ENCODE measurements at places on chromosomes 13 and 19.

- no peak for DNase-seq
Measured at GRCh38 chr13:23915308-23915707, 18.0 kb upstream of the C1QTNF9B start.

DNA sequence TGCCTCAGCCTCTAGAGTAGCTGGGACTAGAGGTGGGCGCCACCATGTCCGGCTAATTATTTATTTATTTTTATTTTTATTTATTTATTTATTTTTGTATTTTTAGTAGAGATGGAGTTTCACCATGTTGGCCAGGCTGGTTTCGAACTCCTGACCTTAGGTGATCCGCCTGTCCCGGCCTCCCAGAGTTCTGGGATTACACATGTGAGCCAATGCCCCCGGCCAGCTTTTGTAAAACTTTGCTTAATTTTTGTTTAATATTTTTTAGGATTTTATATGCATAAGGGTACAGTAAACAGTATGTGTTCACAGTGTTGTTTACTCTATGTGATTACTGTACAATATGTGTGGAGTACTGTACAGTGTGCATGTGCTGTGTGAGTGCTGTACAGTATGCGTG is 98.7 kb downstream of the ZMYM2 start:
- DNase-seq = no peak

DNA sequence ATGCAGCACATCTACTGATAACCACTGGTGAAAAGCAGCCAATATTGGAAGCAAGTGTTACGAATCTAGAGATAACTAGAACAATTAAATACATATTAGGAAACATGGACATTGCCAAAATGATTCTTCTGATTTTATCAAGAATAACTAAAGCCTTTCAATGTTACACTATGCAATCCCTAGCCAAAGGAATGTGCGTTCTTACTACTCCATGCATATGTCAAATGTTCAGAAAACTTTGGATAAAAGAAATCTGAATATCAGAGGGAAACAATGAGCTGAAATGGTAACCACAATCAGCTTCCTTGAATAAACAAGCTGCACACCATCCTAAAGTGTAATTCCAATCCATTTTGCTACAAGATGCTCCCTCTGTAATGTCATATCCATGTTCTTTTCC is 951 bp upstream of the POSTN start:
- DNase-seq = no peak

GRCh38 chr19:32333227-32333626 is 12.2 kb upstream of the ZNF507 start:
- no peak for DNase-seq

- no peak for DNase-seq
Measured at GRCh38 chr13:47858042-47859025, 142.7 kb downstream of the SUCLA2 start.

GRCh38 chr19:18020212-18021085 is 12.5 kb downstream of the ARRDC2 start:
- no peak for DNase-seq

DNA sequence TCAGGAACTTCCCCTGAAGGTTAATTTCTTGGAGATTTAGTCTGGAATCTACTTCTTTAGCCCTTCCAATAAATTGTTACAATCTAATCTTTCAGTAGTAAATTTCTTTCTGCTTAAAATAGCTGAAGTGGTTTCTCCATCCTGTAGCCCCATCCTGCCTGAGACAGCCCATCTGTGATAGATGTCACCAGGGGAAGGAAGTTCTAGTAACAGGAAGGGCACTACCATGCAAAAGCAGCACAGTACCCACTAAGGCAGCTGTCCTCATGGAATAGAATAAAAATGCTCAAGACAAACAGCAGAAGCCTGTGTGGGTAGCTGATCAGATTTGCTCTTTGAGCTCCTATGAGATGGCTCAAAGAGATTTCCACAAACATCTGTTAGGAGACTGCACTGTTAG is 1036.5 kb downstream of the SLITRK5 start:
- DNase-seq = no peak

- no peak for DNase-seq
Measured at GRCh38 chr19:55492362-55492944, 4.2 kb downstream of the SSC5D start.

GRCh38 chr19:36266375-36266961 is 51.6 kb downstream of the ZNF146 start:
- DNase-seq = no peak

DNA sequence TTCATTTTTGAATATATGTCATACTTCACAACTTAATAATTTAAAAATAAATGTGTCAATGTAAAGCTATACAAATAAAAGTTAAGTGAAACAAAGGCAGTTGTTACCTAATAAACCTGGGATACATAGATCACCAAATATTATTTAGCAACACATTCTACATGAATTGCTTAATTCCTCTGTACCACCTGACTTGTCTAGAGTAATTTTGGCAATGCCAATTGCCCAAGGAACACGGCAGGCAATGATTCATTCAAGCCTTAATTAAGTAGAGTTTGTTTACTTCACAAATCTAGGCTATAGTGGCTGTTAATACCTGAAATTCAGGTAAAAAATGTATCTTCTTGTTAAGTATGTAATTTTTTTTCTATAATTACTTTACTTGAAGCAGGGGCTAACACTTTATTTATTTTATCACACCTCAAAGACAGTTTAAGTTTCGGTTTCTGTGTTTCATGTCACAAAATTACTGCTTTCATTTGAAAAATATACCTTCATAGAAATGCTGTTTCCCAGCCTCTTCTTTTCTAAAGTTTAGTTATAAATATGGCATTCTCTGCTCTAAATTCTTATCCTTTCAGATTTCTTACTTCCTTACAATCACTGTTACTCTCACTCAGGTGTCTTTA is 705.7 kb downstream of the SLITRK5 start:
- no peak for DNase-seq

DNA sequence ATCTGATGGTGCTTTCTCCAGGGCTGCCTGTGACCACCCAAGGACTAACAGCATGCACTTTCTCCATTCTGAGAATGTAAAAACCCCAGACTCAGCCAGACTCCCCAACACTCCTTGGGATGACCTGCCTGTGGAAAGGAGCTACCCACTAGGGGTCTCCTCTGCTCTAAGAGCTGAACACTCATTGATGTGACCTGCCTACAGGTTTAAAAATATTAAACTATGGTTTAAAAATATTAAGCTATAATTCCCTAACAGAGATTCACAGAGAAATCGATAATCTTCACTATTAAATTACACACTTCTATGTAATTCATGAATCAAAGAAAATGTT is 696.2 kb upstream of the SLITRK5 start:
- DNase-seq = no peak

GRCh38 chr13:20192158-20192835 is 441 bp downstream of the GJB2 start:
- no peak for DNase-seq

- no peak for DNase-seq
Measured at GRCh38 chr19:6064336-6065073, 45.8 kb downstream of the RFX2 start.

GRCh38 chr19:52935434-52935833 is 12.2 kb upstream of the ZNF888 start:
- no peak for DNase-seq

- no peak for DNase-seq
Measured at GRCh38 chr19:57437931-57438330, 2.8 kb downstream of the ZNF749 start.

DNA sequence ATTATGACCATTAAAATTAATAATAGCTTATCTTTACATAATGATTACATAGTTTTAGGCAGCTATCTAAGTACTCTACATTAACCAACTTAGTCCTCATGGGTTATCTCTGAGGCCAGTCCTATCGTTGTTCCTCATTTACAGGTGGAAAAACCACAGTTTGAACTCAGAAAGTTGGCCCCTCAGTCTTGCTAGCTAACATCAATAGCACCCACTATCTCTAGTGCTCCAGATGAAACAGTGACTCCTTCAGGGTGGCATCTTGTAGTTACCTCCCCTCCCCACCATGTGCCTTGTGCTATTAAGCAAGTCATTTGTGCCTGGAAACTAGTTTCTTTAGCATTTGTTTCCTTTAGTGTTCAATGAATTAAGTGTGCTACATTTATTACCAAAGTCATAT is 1086.7 kb downstream of the EFNB2 start:
- DNase-seq = no peak

GRCh38 chr19:38634757-38635482 is 12.5 kb upstream of the ACTN4 start:
- DNase-seq = peak; percentile 37

DNA sequence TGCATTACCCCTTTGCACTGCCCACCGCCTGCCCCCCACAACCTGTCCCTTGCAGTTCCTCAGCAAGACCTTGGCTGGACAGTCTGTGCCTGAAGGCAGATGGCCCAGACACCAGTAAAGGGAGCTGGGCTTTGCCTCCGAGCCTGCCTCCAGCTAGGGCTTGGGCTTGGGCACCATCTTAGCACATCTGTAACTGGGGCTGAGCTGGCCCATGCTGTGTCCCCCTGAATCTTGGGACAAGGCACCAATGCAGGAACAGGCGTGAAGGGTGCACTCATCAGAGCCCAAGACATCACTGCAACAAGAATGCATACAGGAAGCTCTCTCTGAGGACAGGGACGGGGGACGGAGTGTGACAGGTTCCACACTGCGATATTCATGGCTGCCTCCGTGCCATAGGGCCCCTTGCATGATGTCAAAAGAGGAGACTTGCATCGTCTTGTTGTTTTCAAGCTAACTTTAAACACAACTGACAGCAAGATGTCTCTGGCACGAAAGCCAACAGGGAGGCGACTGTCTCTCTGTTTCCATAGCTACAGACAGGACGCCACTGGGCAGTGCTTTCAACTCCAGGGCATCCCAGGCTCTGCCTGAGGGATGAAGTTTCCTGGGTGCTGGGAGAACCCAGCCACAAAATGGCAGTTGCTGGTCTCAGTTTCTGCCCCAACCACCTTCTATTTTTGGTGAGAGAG is 8.7 kb upstream of the CHST8 start:
- no peak for DNase-seq

- no peak for DNase-seq
Measured at GRCh38 chr19:40213251-40213829, 4.8 kb downstream of the TTC9B start.

DNA sequence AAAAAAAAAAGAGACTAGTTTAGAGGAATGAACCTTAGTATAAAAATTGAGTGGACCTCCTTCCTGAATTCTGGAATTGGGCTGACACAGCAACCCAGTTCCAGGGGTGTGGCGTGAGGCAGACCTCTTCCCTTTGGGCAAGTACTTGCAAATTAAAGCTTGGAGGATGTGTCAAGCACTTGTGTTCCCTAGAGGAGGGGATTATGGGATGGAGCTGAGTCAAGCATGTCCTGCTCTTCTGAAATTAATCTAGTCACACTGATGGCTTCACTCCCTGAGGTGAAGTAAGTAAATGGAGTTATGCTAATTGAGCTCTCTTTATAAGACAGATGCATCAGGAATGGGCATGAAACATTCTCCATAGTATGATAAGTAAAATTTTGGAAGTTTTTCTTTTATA is 107.7 kb upstream of the HTR2A start:
- no peak for DNase-seq

- DNase-seq = no peak
Measured at GRCh38 chr19:44113784-44114390, 688 bp downstream of the ZNF225 start.

- no peak for DNase-seq
Measured at GRCh38 chr19:1606138-1606651, 933 bp upstream of the UQCR11 start.

DNA sequence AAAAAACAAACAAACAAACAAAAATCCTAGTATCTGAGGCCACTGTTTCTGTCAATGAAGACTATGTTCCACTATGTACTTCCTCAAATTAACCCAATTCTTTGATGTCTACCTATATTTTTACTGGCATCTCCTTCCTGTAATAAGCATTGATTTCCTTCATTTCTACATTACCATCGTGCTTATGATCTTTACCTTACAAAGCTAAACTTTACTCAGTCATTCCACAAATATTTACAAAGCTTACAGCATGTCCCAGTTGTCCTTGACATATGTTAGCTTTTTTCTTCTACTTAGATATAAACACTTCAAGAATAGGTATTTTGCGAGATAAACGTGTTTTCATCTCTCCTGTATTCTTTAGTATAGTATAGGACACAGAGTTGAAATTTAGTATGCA is 1090.9 kb downstream of the PCDH9 start:
- DNase-seq = no peak

- no peak for DNase-seq
Measured at GRCh38 chr19:3098141-3098514, 4.0 kb downstream of the GNA11 start.

- no peak for DNase-seq
Measured at GRCh38 chr13:49481788-49482187, 14.0 kb upstream of the PHF11 start.

DNA sequence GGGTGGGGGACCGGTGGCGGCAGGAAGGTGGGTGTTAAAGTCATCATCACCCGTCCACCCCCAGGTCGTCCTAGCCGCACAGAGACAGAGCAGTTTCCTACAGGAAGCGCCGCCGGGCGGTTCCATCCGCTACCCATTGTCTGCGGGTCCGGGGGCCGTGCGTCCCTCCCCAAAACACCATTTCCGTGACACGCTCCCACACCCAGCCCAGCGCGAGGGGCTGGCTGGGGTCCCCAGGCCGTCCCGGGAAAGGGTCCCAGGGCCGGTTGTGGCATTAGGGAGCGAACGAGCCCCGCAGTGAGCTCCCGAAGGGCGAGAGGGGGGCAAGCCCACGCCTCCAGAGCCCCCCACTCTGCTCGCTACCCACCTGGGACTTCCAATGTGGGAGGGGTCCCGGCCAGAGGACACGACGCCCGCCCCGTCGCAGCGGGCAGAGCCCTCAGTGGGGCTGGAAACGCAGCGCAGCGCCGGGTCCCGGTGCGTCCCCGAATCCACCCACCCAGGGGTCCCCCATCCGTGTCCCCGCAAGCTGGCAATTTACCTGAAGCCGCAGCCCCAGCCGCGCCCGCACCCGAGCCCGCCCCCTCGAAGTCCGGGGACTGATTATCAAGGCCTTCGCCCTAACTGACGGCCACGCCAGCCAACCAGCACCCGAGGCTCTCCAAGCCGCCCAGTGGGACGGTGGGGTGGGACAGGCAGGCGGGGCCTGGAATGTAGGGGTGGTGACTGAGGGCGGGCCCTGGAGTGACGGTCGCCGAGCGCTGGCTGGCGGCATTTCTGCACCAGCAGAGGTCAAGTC is at the start of gene KANK3:
TSS of gene KANK3 (minus strand) at position 579 of the 799 bp plus-strand sequence. CDS start 5,434 bp downstream, outside the sequence.
- peak; percentile 75 for DNase-seq

DNA sequence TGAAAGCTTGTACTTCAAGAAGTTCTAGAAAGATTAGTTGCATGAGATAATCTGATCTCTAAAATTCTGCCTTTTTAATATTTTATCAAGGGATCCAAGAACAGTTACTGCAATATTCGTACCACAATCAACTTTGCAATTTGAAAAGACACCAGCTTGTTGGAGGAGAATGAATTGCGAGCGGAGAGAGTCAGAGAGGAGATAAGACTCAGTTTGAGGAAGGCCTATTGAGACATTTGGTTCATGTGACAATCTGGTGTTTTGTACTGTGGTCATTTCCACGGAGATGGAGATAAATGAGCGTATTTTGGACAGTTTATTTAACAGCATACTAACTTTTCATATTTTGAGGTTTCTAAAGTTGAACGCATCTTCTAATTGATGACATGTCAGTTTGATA is 1276.0 kb downstream of the EFNB2 start:
- no peak for DNase-seq
